ENCODE measurements at places on chromosomes 7 and 10.
A peak's percentile ranks its signal among the peaks of the same experiment; 100 is the strongest.

DNA sequence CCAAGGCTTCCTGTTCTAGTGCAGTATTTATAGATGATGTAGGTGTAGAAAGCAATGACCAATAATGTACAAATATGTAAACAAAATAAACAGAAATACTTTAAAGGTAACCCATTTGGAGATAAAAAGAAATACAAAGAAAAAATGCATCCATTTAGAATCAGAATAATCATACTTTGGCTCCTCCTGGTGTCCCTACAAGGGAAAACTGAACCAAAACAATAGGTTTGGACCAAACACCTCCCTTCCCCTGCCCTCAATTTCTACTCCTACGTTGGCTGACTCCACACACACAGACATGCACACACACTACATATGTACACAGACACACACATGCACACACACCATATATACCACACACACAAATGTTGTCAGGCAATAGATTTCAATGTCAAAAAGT lies 36.0 kb downstream of the C10orf143 start:
- DNase-seq = peak; percentile 31

DNA sequence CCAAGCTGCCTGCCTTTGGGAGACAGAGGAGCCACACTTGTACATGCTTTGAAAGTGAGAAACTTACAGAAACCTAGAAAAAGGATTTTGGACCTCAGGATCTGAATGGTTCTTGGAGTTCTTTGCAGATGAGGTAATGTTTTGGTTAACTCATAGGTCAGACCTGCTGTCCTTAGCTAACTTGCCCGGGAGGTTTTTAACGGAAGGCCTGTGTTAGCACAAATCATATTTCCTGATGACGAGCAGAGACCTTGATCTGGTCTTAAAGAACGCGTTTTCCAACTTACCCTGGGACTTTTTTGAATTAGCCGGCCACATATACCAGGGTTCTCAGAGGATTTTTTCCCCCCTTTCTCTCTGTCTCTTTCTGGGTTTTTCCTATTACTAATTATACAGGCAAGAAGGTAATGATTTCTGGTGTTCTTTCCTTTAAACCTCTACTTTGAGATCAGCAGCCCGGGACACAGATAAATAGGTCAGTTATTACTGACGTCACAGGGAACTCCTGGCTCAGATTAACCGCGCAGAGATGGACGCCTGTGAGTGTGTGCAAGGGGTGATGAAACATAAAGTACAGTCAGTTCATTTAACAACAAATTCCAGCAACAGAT lies 101.7 kb upstream of the KLF6 start:
- peak; percentile 72 for DNase-seq

- no peak for DNase-seq
Observed at GRCh38 chr7:37420946-37421695, 27.5 kb downstream of the ELMO1 start.

DNA sequence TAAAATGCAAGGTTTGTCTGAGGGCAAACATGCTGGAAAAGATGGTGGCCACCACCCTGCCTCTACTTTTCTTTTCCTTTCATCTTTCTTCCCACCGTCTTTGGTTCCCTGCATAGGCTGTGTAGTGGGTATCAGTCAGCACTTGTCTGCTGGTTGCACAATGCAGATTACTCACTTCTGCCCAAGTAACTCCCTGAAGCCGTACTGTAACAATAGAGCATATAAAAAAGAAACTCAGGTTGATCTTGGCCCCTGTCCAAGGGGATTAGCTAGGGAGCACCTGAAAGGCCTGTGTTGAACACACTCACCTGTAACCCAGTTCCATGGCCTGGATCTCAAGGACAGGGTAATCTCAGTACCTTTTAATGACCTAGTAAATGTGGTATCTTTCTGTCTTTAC lies 533.0 kb upstream of the GALNT17 start:
- DNase-seq = peak; percentile 31

DNA sequence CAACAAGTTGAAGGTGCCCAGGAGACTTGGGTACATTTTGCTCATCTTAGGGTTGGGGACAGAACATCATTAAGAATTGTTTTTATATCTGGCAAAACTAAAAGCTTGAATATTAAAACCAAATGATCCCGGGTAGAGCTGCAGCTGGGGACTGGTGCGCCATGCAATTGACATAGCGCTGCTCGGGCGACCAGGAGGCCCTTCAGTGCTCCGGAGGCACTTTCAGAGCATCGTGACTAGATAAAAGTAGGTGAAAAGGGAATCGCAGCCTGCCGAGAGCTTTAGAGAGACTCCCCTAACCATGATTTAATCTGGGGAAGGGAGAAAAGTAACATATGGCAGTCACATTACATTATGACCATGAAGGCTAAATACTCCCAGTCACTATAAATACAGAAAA lies 21.4 kb downstream of the FOXK1 start:
- no peak for DNase-seq

GRCh38 chr10:50400694-50401093 lies 149.4 kb upstream of the ASAH2 start:
- no peak for DNase-seq

DNA sequence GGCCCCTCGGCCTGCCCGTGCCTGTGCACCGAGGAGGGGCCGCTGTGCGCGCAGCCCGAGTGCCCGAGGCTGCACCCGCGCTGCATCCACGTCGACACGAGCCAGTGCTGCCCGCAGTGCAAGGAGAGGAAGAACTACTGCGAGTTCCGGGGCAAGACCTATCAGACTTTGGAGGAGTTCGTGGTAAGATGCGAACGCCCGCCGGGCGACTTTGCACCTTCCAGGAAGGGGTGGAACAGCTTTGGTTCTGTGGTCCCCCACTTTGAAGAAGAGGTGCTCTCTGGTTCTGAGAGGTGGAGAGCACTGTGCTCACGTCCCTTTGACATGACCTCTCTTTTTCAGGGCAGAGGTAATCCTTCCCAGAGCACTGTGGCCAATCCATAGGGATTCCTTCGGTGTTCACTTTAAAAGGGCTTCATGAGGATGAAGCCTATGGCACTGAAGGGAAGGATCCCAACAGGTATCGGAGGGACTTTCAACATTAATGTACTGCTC lies 2.6 kb downstream of the VWC2 start:
- DNase-seq = no peak

- DNase-seq = peak; percentile 43
Observed at GRCh38 chr10:44995914-44996669, 4.6 kb upstream of the ZNF22 start.

- DNase-seq = no peak
Observed at GRCh38 chr10:96646751-96647166, 59.9 kb upstream of the TM9SF3 start.

DNA sequence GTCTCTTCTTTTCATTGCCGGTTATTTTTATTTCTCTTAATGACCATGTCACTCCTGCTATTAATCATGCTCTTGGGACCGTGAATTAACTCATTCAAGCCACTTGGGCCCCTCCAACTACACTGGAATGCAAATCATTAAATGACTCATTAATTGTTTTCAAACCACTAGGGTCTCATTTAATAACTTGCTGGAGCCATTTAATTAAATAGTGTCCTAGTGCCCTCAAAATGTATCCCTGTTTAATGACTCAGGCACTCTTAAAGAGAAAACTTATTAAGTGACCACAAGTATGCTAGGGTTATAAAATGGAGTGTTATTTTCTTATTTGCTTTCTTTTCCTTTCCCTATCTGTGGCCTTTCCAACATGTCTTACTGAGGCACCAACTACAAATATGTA lies 73.0 kb downstream of the PLXDC2 start:
- no peak for DNase-seq

- no peak for DNase-seq
Observed at GRCh38 chr7:24760968-24761367, 3.7 kb upstream of the GSDME start.

GRCh38 chr10:70668454-70668970 lies 3.8 kb upstream of the ADAMTS14 start:
- DNase-seq = no peak

GRCh38 chr7:139047970-139048369 lies 12.1 kb upstream of the ZC3HAV1L start:
- no peak for DNase-seq

DNA sequence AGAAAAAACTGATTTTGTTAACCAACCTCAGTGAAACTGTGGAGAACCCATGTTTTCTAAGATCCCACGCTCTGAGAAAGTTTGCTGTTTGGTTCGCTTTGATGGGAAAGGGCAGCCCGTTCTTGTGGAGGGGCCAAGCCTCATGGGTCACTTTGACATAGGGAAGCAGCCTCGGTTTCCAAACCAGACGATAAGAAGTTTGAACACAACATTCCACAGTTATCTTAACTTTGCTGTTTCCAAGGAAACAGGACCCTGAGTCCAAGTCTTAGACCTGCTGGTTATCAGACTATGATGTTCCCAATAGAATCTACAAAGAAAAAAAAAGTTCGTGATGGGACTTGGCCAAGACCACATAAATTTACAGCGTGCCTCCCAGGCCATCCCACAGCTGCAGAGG lies 182.3 kb downstream of the NRP1 start:
- DNase-seq = no peak

- peak; percentile 31 for DNase-seq
Observed at GRCh38 chr10:72087969-72088888, at the start of gene SPOCK2. Gene SPOCK2 (minus strand): TSS chr10:72088551. CDS start chr10:72088328, 223 bp downstream.

- no peak for DNase-seq
Observed at GRCh38 chr7:150791746-150792452, 8.3 kb downstream of the TMEM176B start.

GRCh38 chr10:61882621-61883370 lies 18.7 kb upstream of the ARID5B start:
- peak; percentile 44 for DNase-seq

DNA sequence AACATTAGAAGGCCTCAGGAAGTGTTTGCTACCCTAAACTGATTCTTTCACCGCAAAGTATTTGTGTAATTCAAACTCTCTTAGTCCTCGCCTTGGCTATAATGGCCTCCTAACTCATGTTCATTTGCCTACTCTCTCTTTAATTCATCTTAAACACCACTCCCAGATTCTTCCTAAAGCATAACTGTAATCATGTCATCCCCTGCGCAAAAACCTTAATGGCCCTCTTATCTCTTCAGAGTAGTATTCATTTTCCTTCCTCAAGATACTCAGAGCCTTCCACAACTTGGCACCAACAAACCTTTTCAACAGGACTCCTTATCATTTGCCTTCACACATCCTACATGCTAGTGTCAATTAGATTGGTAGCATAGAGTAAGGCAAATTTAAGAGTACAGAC lies 42.9 kb downstream of the CSTF2T start:
- no peak for DNase-seq

DNA sequence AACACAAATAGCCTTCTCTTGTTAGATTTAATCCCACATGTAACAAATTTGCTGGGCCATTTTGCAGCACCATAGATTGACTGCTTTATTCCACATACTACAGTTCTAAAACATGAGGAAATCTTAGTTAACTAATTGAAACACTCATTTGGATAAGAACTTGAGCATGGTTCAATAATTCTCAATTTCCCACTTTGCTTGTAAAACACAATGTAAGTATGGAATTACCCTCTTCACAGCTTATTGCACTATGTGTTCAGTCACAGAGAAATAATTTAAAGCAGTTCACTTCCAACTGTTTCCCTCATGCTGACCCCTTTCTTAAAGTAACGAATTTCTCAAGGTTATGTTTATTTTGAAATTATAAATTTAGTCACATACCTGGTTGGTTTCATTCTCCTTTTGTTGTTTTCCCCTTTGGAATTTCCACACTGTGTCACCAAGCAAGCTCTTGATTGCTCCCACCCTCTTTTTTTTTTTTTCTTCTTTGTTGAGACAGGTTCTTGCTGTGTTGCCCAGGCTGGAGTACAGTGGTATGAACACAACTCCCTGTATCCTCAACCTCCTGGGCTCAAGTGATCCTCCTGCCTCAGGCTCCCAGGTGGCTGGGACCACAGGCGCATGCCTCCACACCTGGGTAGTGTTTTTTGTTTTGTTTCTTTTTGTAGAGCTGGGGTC lies 425.4 kb downstream of the EXOC4 start:
- DNase-seq = no peak

DNA sequence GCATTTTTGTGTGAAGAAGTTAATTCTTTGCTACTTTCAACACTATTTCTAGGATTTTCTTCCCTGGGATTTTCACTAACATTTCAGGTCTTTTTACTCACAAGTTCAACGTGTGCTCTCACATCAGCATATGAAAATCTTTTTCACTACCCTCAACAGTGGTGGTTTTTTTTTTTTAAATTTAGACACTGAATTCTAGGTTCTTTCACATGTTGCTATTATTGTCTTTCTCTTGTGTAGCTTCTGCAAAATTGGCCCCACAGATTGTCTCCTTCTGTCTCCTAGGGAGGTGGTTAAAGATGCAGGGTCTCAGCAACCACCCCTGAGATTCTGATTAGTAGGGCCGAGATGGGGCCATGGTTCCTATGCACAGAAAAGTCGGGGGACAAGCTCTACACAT lies 165.0 kb upstream of the GPR26 start:
- no peak for DNase-seq

DNA sequence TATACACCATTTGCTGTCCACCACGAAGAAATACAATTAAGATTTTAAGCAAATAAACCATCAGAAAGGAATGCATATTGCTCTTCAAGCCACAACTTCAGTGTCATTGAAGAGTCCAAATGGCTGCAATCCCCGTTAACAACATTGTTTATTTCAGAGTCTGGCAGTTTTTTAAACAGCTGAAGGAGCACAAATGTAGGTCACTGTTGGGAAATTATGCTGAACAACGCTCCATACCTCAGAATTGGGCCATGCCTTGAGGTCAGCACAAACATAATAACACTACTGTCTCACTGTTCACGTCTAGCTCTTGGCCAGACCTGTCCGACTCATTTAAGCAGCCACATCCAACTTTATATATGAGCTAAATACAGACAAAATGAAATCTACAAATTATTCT lies 453.9 kb upstream of the GHITM start:
- no peak for DNase-seq

GRCh38 chr7:154347700-154348266 lies 295.6 kb downstream of the DPP6 start:
- no peak for DNase-seq

DNA sequence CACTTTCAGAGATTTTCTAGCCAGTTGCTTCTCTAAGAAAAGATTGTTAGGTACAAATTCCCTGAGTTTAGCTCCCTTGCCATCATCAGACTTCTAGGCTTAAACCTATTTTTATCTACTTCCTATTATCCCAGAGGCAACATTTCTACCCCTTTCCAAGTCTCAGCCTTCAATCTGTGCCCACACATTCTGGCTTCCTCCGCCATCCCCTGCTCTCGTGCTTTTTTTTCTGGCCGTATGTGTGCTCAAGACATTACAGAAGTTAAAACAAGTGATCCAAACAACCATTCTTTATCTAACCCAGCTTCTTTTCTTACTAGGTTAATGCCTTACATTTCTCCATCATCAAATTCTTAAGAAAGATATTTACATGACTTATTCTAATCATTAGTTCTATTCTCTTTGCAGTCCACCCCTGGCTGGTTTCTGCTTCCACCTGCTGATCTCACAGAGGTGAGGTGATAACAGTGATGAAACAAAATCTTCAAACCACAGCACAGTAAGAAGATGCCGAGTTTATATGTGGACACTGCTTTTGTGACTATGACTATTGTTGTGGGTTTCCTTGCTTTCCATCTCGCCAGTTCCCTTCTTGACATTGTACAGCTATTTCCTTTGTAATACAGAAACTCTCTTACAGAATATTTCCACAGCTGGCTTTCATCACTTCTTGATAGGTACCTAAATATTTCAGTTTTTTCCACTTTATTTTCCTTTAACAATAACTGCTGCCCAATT lies 18.3 kb upstream of the CDK6 start:
- DNase-seq = no peak

All from GM03348 (cell line).